ENCODE measurements at places on chromosomes 2 and 18. TPM values are rescaled to one million over a fixed set of nuclear protein-coding genes. Genes with fewer than 3 reads are reported as not detected.

DNA sequence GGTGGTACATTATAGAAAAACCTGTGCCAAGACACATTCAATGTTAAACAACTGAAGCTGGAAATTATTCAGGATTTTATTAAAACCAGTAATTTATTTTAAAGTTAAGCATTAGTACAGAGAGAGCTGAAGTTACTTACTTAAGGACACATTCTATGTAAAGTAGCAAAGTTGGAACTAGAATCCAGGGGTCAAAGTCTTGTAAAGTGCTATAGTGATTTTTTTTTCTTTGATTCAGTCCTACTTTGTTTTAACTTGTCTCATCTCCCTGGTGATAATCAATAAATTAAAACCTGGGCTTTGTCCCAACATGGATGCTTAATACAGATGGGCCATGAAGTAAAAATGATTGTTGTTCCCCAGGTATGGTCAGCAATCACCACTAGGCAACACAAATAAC, 1271.8 kb upstream of the CHAC2 start:
- DNase-seq = no peak

DNA sequence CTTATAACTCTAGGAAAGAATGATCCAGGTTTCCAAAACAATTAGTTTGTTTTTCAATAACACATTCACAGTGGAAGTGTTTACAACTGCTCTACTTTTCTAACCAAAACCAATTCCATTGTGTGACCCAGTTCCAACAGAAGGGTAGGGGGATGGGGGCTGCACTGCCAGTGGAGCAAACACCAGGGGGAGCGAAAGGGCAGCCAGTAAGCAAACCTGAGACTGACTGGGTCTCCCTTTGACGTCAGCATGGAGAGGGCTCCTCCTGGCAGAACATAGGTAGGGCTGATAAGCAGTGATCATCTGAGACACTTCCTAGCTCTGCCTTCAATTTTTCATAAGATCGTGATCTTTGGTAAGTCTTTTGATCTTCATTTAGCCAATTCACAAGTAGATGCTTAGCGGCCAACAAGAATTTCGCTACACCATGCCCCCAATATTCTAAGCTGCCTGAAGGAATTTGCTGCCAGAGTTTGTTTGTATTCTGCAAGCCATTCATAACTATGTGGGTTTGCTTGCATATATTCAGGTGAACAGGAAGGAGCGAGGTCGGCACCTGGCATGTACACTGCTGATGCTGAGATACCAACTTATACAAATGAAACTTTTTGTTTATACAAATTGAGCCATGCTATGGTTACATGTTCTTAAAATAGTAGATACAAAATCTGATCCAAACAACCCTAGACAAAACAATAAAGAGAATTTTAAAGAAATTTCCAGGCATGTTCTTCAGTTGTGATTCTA, 45.9 kb downstream of the ST6GAL2 start:
- no peak for DNase-seq

B3GNT2 gene
- 15.5 TPM for total RNA-seq

DNA sequence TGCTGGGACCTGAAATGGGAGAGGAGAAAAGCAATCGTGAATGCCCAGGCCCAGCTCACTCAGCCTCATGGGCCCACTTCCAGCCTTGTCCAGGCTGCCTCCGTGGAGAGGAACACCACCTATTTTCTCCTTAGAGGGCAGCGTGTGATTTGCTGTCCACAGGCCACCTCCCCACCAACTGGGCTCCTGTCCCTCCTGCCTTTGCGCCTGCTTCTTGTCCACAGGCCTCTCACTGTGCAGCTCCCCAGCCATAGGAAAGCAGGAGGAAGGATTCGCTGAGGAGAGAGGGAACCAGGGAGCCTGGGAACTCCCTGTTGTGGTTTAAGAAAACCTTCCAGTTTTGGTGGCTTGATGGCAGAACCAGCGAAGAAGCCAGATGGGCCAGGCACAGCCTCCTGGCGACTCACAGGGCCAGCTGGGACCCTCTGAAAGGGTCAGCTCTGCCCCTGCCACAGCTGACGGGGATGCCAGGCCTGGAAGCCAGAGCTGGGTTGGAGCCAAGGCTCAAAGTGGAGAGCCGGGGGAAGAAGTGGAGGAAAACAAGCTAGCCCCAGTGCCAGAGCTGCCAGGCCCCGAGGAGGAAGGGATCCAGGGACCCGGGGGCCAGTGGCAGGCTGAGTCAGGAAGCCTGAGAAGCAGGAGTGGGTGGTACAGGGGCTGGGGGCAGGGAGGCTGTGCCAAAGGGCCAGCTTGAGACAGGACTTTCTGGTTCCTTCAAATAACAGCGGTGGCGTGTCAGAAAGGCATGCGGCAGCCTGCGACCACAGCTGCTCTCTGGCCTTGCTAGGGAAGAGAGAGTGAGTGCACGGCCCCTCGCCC, 9.9 kb downstream of the TMBIM1 start:
- peak; percentile 42 for DNase-seq

GRCh38 chr2:42835577-42836371, 43.4 kb upstream of the HAAO start:
- DNase-seq = peak; percentile 96

- peak; percentile 69 for DNase-seq
Measured at GRCh38 chr2:127721311-127721977, 20.1 kb downstream of the SFT2D3 start.

- no peak for DNase-seq
Measured at GRCh38 chr2:10223932-10224720, 78.6 kb upstream of the HPCAL1 start.

VIT gene
- not detected for total RNA-seq

- no peak for DNase-seq
Measured at GRCh38 chr18:62426191-62426488, 96.7 kb upstream of the ZCCHC2 start.

- DNase-seq = no peak
Measured at GRCh38 chr2:218436992-218437391, 18.1 kb downstream of the VIL1 start.

RNU2-63P gene
- total RNA-seq = not detected

DNAH6 gene
- 0.27 TPM for total RNA-seq

DNA sequence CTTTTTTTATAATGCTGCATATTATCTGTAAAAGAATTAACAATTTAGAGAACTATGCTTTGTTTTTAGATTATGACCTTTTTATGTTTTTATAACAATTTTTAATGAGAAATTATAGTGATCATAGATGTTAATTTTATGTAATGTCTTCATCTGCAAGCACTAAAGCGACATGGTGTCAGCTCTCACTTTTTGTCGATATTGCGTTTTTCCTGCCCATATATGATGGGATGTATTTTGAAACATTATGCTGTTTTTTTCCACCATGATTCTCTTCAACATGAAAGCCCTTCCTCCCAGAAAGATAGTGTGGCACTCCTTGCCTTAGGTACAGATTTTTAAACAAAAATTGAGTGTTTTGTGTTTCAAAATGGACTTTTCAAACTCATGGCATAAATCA, 104.3 kb downstream of the KCNH7 start:
- DNase-seq = no peak

ST8SIA5 gene
- total RNA-seq = under 0.01 TPM

DNA sequence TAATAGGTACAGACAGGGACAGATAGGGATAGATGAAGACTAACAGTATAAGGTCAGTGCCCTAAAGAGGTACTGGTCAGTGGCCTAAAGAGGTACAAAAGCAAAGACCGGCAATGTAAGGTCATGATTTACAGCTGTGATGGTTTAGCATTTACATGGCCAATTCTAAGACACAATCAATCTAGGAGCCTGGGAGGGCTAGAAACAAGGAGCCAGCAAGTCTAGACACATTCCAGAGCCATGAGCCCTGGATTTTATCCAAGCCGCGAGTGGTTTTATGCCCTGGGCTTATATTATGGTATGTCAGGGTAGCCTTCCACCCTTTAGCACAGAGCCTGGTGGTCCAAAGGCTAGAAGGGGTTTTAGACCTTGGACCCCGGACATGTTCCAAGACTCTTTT, 124.2 kb downstream of the CBLN2 start:
- DNase-seq = no peak

BOLL gene
- not detected for total RNA-seq

C2orf80 gene
- not detected for total RNA-seq

MYCN gene
- total RNA-seq = 2.3 TPM

DNA sequence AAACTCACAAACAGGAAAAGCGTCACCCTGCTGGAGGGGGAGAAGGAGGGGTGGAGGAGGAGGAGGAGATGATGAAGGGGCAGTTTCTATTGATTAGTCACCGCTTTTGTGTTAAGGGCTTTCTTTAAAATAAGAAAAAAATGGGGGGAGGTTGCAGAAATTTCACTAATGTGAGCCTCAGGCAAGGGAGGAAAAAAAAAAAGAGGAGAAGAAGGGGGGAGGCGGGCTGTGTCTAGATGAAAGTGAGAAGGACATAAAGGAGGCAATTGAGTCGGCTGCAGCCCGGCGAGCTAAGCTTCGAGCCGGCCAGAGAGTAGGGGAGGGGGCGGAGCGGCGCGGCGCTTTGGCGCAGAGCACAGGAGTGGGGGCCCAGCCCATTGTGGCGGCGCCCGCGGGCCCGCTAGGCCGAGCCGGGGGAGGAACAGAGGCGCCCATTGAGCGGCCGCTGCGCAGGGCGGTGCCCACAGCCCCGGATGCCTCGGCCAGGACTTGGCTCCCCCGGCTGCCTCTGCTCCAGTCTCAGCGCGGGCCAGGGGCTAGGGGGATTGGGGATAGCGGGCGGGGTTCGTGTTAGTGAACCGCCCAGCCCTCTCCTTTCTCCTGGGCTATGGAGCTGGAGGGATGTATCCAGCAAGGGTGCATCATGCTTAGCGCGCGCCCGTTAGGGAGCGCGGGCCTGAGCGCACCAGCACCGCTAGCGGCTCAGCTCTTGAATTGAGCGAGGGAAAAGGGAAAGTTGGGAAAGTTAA, 7.9 kb downstream of the PAX3 start:
- DNase-seq = no peak

- DNase-seq = no peak
Measured at GRCh38 chr2:48849770-48850169, 94.2 kb upstream of the LHCGR start.

DNA sequence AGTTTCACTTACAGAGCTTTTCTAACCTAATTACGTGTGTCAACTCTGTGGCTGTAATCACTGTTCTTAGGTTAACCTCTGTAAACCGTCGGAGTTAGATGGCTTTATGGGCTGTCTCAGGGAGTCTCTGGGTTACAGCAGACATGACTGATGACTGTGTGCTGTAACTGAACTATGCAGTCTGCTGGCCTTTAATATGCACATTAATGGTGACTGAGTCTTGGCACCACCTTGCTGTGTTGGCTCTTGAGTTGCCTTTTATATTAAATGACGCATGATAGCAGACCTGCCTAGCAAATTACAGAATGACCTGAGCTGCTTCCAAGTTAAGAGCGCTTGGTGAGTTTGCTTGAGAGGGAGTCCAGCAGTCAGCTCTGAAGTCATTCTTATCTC, 90.1 kb downstream of the ACKR3 start:
- DNase-seq = peak; percentile 35

DNA sequence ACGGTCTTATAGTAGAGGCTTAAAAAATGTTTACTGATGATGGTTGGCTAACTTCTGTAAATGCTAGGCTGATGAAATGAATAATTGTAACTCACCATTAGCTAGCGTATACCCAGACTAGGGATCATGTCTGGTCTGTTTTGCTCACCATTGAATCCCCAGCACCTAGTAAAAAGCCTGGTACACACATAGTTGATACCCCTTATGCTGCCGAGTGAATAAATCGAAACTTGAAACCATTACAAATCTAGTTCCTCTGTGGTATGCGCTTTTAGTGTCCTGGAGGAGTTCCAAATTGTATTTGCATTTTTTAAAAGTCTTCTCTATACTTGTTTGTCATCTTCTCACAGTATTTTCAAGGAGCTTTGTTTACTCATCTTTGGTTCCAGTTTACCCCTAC, 1.3 kb downstream of the TAF1B start:
- no peak for DNase-seq

DNA sequence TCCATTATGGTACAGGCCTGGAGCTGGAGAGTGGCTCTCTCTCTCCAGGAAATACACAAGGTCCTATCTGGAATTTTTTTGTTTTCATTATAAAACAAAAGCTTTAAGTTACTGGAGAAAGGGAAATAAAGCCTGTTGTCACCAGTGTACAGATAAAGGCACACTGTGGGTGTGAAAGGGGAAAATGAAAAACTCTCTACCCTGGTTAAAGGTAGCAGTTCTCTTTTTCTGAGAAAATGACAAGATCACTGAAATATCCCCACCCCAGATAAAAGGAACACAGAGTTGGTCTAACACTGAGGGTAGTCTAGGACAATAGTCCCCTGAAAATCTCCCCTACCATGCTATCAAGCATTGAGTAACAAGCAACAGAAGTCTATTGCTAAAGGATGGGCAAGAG, 438.7 kb downstream of the MBD2 start:
- DNase-seq = no peak

UGT1A5 gene
- not detected for total RNA-seq

GRCh38 chr2:18950361-18950851, 361.0 kb upstream of the NT5C1B start:
- DNase-seq = no peak

DNA sequence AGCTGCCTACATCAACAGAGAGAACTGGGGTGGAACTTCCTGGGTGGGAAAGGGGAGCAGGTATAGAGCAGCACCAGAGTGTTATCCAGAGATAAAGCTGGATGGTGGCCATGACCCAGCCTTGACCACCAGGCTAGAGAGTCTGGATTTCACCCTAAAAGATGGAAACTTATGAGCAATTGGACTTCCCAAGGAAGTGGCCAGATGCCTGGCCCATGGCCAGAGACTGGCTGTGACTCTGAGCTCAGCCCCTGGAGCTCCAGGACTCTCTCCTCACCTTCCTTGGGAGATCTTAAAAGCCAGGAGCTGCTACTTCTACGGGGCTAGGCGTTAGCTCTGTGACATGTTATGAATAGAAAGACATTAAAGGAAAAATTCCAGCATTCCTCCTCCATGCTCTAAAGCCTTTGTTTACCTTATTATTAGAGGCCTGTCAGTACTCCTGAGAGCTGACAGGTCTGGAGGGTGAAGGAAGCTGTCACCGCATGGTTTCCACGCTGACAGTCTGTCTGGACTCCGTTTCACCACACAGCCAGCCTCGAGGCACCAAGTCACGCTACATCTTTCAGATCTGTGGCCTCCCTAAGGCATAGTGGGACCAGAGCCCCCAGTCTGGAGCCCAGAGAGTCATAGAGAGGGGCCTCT, 260.0 kb upstream of the SIX2 start:
- DNase-seq = no peak

DNA sequence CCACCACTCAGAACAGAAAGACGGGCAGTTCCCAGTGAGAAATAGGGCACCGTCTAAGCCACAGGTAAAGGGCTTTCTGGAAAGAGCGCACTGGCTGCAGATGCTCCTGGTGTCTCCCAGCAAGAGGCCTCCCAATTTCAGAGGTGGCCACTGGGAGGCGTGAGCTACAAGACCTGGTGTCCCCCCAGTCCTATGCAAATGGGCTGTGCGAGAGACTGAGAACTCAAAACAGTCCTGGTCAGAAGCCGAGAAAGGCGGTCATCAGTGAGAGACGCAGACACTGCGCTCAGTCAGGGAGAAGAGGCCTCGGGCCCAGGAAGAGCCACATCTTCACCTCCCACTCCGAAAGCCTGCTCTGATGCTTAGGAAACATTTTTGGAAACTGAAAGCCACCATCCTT, 179.5 kb downstream of the EIPR1 start:
- no peak for DNase-seq

DNA sequence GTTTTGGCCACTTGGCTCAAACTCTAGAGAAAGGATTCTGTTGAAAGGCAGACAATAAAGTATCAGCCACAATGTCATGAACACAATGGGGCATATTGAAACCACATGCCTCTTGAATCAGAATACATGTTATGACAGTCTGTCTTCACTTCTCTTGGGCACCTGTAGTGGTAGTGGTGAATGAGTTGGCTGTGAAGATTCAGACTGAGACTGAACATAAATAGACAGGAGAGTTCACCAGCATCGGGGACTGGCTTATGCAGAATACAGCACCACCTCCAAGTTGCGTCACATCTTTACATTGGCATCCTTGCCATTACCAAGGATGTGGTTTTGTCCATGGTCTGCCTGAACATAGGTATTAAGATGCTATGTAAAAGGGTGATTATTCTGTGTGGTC, 336.8 kb downstream of the MYCN start:
- DNase-seq = no peak

ZNF804A gene
- not detected for total RNA-seq

Data from kidney epithelial cell (primary cell).